ENCODE measurements at places on chromosomes 3 and 15.
A peak's percentile ranks its signal among the peaks of the same experiment; 100 is the strongest.

- no peak for DNase-seq
These were observed 7.8 kb upstream of the UBP1 start for GRCh38 chr3:33447958-33448357.

DNA sequence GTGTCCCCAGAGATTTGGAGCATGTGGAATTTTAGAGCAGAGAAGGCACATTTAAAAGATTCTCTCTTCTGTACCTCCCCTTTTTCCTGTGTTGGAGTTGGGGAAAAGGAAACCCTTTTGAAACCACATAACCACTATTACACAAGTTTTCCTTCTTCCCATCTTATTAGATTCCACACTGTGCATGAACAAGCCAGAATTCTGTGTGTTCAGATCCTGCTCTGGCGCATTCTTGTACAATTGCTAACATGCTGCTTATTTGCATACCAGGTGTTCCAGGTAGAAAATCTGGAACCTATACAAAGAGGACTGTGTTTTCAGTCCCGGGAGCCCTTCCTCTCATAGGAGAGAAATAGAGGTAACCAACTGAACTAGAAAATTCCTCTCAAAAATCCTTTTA, 2.6 kb upstream of the CIB2 start:
- DNase-seq, result no peak

DNA sequence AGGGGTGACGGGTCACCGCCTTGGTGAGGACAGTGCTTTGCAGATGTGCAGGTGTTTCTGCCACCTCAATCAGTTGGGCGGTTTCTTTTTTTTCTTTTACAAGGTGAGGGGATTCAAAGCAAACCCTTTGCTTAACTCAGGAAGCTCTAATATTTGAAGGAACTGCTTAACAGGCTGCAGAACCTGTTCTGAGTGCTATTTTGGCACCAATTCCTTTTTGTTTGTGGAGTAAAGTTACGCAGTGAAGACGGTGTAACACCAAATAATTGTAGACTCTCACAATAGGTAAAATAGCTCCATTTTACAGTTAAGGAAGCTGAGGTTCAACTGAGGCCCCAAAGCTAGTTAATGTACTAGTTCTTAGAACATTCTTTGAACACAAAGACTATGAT, 6.6 kb downstream of the GHRL start:
- DNase-seq, result no peak

GRCh38 chr3:43784640-43785011, 93.9 kb downstream of the ABHD5 start:
- no peak for DNase-seq

DNA sequence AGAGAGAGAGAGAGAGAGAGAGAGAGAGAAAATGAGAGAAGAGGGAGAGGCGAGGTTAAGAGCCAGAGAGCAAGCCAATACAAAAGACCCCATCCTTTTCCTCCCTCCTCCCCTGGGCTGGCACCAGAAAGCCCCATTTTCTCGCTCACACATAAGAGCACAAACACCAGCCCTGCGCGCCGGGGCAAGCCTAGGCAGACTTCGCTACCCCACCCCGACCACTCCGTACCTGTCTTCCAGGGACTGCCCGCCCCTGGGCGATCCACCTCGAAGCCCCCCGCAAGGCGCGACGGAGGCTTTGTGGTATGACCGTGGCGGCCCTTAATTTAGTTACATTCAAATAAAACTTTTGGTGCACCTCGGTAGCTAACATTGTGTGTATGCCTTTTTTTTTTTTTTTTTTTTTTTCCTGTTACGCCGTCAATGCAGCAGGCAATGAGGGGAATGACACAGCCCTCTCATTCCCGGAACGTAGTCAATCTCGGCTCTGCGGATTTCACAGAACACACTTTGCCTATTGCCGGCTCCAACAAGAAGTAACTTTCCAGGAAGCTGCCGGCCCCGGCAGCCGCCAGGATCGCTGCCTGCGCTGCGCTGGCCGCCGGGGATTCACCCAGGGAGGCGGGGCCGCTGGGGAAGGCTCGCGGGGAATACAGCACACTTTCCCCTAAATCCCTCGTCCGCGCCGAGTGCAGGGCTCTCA, 7.7 kb downstream of the BCL6 start:
- peak; percentile 54 for DNase-seq

- no peak for DNase-seq
These were observed 417.7 kb upstream of the CFAP20DC start for GRCh38 chr3:59467476-59467875.

DNA sequence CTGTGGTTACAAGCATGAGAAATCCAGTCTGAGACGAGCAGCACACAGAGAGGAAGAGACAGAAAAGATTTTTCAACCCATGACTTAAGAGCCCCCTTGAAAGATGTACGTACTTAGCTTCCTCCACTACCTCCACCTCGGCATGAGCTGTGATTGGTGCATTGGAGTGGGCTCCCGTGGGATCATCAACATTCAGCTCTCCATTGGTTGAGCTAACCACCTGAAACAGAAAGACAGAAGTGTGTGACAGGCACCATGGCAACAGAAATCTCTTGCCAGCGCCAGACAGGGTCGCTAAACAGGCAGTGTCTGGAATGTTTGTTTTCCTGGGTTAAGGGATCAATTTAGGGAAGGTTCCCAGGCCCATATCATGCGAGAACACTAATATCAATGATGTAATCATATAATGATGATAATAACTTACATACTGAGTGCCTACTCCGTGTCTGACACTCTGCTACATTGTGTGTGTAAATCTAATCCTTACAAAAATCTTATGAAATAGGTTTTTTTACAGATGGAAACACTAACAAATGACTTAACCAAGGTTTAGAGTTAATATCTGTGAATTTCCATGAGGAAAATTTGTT, 17.5 kb upstream of the PPIB start:
- no peak for DNase-seq

DNA sequence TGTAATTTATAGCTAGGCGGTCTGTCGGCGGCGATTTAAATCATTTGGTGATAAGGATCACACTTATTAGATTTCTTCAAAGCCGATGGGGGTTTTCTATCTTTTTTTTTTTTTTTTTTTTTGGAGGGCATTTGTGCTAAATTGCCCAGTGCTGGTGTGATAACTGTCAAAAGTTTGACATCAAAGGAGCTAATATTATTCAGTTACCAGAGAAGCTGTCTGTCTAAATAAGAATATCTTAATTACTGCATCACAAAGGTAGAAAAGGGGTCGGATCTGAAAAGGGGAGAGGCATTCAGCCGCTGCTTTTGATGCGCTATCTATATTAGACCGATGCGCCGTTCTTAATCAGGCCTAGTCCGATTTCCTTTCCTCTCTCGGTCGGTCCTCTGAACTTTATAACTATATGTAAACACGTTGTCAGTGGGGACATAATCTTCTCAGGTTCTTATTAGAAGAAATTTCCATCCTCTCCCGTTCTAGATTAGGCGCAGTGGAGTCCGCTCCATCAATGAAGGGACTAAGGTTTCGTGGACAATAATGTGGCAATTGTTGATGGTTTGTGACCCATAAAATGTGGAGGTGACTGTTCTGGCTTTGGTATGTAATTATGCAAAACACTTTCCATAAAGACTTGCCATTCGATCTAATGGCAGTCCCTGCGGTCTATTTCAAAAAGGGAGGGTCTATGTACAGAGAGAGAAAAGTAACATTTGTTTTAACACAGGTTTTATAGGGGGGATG, 31.7 kb downstream of the NR2F2 start:
- DNase-seq, result no peak

GRCh38 chr3:99409961-99410360, 228.4 kb upstream of the COL8A1 start:
- no peak for DNase-seq

- DNase-seq, result no peak
These were observed 7.3 kb downstream of the ARL6IP5 start for GRCh38 chr3:69092030-69092516.

DNA sequence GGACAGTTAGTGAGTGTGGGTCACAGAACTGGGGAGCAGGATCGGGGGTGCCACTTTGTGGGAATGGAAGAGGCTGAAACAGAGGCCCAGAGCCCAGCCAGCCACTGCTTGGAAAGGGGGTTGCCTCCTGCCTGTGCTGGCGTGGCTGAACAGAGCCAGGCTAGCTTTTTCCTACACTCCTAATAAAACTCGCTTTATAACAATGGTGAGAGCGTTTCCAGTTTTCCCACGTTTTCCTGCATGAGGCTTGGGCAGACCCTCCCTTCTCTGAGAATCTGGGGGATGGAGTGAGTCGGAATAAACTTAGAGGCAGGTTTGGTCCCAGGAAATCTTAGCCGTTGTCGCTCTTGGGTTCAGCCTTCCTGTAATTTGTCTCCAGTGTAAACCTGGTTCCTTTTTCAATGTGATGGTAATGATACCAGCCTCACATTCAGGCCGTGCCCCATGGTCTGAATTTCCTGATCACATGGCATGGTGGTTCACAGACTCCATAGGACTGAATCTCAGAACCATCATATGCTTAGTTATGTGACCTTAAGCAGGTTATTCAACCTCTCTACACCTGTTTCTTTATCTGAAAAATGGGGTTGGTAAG, 6.5 kb upstream of the FGD5 start:
- DNase-seq, result no peak

GRCh38 chr15:50943638-50944037, 35.2 kb downstream of the AP4E1 start:
- DNase-seq, result no peak

DNA sequence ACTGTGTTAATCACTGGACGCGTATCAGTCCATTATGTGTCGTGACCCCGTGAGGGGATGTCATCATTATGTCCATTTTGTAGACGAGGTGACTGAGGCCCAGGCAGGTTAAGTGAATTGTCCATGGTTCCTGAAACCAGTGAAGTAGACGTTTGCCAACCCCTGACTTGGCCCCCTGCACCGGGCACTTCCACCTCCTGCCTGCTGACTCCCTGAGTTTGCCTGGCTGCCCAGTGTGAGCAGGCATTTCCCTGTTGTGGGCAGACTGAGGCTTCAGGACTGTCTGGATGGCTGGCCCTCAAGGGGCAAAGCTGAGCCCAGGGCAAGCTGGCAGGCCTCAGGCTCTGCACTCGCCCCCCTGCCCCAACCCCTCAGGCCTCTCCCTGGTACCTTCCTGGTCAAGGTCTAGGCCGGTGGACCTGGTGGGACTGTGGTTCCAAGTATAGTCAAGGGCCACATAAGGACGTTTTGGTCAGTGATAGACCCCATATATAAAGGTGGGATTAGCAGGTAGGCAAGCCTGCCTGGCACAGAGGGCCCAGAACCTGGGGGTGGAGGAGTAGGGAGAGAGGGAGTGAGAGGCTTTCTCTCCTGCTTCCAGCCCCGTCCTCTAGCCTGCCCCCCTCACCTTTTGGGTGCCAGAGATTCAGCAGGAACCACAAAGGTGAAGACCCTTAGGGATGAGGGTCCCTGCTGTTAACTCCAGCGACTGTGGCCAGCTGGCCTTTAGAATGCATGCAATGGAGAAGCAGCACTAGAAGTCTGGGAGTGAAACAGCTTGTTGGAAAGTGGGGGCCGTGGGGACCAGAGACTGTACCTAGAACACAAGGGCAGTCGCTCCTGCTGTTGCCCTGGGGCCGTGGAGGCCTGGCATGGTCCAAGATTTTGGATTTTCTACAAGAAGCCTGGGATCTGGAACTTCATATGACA, 34.6 kb downstream of the FBLN2 start:
- no peak for DNase-seq

DNA sequence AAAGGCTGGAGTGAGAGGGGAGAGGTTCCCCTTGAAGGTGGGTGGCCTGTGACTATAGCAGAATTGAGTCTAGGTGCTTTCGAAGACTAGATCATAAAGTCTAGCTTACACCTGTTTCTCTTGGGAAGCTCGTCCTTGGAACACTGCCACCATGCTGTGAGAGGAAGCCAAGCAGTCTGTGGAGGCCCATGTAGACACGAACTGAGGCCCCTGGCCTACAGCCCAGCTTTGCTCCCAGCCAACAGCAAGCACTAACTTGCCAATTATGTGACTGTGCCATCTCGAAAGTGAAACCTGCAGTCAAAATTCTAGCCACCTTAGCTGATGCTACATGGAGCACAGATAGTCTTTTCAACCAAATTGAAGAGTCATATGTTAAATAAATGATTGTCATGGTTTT, 190.5 kb upstream of the NECTIN3 start:
- no peak for DNase-seq

DNA sequence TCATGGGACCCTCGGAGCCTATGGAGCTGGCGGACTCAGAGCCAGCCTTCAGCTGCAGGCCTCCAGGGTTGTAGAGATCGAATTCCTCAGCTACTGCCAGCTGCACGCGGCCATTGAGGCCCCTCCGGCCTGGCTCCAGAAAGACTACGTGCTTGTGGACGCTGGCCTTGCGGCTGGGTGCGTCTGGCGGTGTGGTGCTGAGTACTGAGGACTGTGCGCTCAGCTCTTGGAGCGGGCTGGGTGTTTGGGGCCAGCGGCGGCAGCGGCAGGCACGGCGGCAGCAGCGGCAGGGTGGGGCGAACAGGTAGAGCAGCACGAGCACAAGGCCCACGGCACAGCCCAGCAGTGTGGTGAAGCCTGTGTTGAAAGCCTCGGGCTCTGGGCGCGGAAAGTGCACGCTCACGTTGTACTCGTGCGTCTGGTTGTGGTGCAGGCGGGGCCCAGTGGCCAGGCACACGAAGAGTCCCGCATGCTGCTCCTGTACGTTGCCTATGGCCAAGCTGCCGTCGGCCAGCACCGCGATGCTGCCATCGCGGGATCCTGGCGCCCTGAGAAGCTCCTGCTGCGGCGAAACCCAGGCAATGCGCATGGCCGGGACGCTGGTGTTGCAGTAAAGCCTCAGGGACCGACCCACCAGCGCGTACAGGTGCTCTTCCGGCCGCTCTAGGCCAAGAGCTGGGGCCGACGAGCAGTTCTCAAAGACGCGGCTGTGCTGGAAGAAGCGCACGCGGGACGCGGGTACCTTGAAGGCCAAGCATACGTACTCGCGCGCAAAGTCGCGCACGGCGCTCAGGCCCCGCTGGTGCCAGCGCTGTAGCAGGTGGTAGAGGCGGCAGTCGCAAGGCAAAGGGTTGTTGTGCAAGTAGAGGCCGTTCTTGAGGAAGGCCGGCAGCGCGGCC, 1.3 kb downstream of the AMIGO3 start:
- DNase-seq, result no peak

- no peak for DNase-seq
These were observed 7.3 kb upstream of the ISG20 start for GRCh38 chr15:88631464-88632028.

GRCh38 chr3:5540532-5540931, 353.0 kb downstream of the EDEM1 start:
- no peak for DNase-seq

- DNase-seq, result no peak
These were observed 253.6 kb upstream of the MRPL3 start for GRCh38 chr3:131756405-131756804.

- no peak for DNase-seq
These were observed 67.3 kb downstream of the DNAJB8 start for GRCh38 chr3:128399221-128399915.

GRCh38 chr3:19931767-19932188, 2.2 kb downstream of the EFHB start:
- no peak for DNase-seq
